NCI-H1092 (cell line): ENCODE measurements at places on chromosomes 3 and 15.
A peak's percentile ranks its signal among the peaks of the same experiment; 100 is the strongest.

GRCh38 chr3:178536211-178537079 lies at the start of gene KCNMB2:
Gene KCNMB2, plus strand, starts transcription at chr3:178536436.
- DNase-seq: peak; percentile 56

DNA sequence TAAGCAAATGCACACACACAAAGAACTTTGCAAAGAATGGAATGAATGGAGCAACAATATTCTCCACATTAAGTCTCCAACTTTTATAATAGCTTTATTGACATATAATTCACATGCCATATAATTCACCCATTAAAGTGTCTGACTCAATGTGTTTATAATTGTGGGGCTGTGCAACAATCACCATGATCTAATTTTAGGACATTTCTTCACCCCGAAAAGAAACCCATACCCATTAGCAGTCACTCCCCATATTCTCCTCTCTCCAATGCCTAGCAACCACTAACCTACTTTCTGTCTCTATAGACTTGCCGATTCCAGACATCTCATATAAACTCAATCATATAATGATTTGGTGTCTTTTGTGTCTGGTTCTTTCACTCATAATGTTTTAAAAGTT lies 22.6 kb downstream of the VGLL4 start:
- no peak for DNase-seq

DNA sequence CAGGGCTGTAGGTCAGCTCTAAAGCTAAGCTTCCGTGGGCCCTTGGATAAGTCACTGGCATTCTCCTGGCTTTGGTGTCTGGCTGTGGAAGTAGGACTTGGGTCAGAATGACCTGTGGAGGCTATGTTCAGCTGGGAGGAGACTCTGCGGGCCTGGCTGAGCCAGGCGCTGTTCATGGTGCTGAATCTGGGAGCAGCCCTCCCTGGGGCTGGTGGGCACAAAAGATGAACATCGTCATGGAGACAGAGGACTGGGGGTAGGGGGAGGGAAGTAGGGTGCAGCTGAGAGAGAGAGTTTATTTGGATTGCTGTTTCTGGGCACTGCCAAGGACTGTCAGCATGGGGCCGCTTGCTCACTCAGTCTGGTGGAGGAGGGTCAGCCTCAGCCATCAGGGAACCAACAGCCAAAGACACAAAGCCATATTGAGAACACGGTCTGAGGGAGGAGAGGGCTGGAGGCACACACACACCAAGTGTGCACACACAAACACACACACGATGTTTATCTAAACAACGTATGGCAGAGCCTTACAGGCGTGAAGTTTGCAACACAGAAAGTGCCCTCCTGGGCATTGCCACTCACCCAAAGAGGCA lies 120.7 kb upstream of the LINGO1 start:
- DNase-seq: no peak

DNA sequence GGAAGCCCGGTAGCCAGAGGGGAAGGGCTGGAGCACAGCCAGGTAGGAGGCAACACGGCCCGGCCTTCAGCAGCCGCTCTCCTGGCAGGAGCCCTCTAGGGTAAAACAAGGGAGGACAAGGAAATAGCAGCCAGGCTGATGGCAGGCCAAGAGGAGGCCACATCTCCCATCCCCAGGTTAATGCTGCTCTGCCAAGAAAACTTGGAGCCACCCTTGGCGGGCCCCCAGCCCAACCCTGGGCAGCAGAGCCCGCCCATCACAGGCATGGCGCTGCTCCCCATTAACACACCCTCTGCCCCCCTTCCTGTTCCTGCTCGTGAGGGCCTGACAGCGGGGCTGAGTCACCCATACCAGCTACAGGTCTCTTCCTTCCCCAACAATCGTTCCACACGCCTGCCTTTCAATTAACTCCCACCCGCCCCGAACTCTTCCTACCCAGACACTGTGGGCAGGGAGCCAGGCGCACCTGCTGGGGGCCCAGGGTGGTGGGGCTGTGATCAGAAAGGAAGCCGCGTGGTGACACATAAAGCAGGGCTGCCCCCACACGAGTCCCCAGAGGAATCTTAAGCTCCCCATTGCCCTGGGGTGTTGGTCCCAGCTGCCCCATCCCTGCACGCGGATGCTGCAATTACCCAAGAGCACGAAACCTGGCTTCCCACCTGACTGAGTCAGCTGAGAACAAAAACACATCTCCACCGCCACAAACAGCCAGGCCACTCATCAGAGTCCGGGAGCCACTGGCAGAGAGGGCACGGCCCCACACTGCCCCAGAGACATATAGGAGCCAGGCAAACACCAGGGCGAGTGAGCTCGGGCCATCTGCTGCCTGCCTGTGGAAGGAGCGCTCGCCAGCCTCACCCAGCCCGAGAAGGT lies at the start of gene C15orf62:
TSS of gene C15orf62 (plus strand) at position 707 of the 873 bp plus-strand sequence. CDS start 516 bp downstream, outside the sequence.
- peak; percentile 21 for DNase-seq

GRCh38 chr3:45942051-45942825 lies 1.0 kb upstream of the CXCR6 start:
- no peak for DNase-seq

DNA sequence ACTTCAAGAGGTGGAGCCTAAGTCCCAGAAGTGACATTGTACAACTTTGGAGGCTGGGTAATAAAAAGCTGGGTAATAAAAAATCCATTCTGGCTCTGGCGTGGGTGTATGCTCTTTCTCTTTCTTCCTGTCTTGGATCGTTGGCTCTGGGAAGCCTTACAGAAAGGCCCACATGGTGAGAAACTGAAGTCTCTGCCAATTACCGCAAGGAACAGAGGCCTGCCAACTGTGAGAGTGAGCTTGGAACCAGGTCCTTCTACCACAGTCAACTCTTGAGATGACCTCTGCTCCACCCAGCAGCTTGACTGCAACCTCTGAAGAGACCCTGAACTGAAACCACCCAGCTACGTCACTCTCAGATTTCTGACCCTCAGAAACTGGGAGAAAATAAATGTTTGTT lies 51.0 kb downstream of the NR2F2 start:
- DNase-seq: no peak

DNA sequence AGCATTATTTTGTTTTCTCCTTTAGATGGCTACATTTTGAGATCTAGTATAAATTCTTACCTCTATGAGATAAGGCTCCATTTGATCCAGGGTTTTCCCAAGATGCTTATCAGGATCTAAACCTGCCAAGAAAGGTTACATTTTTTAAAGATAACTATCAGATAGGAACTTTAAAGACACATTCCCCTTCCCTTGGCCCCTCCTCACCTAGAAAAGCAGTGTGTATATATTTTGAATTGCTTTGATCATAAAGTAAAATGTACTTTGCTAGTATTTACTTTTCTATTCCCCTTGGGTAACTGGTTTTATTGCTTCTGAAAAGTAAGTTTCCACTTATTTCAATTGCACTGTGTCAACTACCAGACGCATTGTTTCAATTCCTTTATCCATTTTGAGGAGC lies 135.2 kb downstream of the DPH6 start:
- no peak for DNase-seq

GRCh38 chr3:117252208-117252607 lies 542.6 kb downstream of the TUSC7 start:
- DNase-seq: no peak

- DNase-seq: no peak
Observed at GRCh38 chr15:64774037-64774628, 1.3 kb downstream of the RBPMS2 start.

- peak; percentile 84 for DNase-seq
Observed at GRCh38 chr15:63473999-63474809, 30.2 kb upstream of the USP3 start.

- DNase-seq: no peak
Observed at GRCh38 chr15:32735989-32736700, 18.3 kb downstream of the GREM1 start.

DNA sequence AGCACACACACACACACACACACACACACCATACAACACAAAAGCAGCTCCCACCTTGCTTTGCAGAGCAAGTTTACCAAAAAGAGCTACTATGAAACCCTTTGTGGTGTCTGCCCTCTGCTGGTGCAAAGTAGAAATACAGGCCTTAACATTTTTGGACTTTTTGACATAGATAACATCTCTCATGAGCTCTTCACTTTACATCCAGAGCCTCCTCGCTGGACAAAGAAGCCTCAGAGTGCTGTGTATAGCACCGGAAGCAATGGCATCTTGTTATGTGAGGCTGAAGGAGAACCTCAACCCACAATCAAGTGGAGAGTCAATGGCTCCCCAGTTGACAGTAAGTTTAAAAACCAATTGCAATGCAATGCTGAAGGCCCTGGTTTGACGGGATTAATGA lies 157.9 kb downstream of the CHL1 start:
- DNase-seq: peak; percentile 39

DNA sequence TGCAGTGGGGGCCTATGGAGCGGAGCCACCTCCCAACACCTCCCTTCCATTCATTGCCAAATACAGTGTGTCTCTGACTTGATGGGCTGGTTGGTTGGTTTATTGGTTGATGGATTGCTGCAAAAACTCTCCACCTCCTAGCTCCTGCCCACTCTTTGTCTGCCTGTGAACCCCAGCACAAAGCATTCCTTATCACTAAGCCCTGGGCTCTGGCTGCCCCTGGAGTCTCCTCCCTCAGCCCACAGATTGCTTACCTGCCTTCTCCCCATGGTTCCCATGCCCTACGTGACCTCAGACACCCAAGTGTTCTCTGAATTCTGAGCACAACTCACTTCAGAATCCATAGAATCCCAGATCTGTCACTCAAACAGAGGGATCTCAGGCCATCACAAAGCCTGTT lies 139.1 kb upstream of the TPM1 start:
- DNase-seq: no peak
